ENCODE measurements at places on chromosomes 2 and 18. TPM values are rescaled to one million over a fixed set of nuclear protein-coding genes. Genes with fewer than 3 reads are reported as not detected.

- no peak for DNase-seq
Measured at GRCh38 chr2:240362826-240363745, 72.4 kb upstream of the GPC1 start.

DNA sequence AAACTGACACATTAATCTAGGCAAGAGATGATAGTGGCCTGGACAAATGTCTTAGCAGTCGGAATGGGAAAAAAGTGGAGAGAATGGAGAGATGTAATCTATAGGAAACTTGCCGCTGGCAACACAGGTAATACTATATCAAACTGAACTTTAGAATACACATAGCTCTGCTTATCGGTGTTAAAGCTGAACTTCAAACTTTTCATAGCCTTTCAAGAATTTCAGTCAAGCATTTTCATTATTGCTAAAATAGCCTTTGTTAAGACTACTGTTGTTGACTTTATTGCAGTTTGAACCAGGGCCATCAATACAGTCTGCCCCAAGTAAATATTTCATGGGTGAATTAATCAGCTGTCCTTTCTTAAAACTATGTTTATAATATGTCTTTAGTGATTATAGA is 12.9 kb upstream of the CHST9 start:
- DNase-seq, result peak; percentile 60

GRCh38 chr2:19409046-19409445 is 50.6 kb upstream of the OSR1 start:
- DNase-seq, result no peak

CPLX4 gene
- total RNA-seq, result not detected

DNA sequence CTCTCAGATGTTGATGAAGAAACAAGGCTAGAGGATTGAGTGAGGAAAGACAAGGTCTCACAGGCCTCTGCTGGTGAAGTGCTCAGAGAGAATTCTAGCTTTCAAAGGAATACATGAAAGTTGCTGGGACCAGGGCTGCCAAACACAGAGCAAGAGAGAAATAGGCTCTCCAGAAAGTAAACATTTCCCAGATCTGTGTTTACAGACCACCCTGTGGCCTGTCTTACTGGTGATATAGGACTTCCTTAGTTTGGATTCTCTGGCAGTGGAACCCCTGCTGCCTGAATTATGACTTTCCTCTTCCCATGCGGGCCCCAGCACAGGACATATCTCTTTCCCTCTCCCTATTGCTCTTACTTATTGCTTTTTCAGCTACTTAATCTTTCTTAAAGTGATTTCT is 64.5 kb downstream of the TACR1 start:
- DNase-seq, result no peak

DNA sequence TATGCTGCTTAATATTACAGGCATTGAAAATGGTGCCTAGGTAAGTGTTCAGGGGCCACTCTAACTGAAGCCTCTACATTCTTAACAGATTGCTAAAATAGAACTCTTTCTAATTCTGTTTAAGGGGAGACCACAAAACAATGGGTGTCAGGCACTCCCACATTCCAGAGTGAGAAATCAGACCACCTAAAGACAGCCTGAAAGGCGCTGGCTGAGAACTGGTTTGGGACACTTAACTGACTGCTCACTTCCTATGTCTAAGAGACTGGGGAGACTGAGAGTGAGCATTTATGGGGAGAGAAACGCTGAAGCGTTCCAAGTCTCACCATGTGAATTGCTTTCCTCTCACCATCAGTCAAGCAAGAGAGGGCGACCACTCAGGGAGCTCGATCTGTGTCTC is 108.8 kb upstream of the ITGB6 start:
- no peak for DNase-seq

- DNase-seq, result no peak
Measured at GRCh38 chr18:71020342-71021029, 731.6 kb downstream of the SOCS6 start.

- no peak for DNase-seq
Measured at GRCh38 chr2:101743288-101743687, 45.8 kb downstream of the MAP4K4 start.

- no peak for DNase-seq
Measured at GRCh38 chr2:233532971-233533370, 33.6 kb downstream of the USP40 start.

All from Caco-2 (cell line).